Caudate nucleus (tissue), 63 donors: ENCODE measurements at places on chromosomes 6 and 20.

- peak; percentile 45 for DNase-seq
Observed at GRCh38 chr6:138001750-138002349, 105.4 kb downstream of the PERP start.

DNA sequence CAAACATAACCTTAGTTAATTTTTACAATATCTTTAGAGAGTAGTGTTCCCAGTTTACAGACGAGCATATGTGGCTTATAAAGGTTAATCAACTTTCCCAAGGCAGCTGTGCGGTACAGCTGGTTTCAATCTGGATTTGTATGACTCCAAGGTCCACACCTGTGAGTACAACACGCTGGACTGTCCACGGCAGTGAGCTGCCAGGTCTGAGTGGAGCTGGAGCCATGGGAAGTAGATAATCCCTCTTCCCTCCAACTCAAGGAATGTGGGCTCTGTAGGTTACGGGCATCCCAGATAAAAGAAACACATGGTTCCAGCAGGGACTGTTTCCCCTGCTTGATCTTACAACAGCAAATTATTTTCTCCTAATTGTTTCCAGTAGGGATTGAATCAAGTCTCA lies 102.2 kb downstream of the SOD2 start:
- no peak for DNase-seq

DNA sequence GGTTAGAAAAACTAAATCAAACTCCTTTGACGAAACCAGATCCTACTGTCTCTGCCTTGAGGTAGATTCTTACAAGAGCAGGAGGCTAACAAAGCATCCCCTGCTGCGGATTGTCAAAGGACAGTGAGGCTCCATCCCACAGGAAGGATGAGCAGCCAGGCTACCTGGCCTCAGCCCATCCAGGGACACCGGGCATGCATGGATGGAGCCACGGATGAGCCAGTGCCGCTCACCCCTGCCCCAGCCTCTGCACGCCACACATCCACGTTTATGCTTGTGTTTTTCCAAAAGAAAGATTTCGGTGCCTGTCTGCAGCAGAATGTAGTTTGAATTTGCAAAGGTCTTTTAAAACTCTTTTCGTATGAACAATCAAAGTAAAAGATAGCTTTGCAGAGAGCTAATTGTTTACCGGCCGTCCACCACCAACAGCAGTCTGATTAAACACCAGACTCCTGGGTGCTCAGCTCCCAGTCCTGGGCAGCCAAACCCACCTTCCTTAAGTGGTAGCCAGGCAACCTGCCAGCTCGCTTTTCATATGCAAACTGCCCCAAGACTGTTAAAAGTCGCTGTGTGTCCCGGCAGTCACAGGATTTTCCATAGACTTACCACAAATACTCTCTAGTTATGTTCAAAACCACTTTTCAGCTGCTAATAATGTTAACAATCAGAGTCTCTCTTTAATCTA lies 999 bp downstream of the THBS2 start:
- DNase-seq: no peak

DNA sequence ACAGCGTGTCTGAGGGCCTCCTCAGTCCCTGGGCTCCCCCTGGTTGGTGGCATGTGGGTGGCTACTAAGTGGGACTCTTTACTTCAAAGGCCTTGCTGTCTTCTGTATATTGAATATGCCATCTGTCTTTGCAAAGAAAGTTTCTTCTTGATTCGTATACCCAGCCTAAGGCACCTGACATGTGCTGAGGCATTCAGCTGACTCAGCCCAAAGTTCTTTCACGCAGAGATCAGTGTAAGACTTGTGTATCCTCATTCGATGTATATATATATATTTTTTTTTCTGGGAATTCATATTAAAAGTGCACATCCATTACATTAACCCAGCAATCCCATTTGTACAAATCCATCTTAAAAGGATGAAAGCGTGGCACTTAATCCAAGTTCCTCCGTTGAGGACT lies 115.1 kb upstream of the PMEPA1 start:
- no peak for DNase-seq

DNA sequence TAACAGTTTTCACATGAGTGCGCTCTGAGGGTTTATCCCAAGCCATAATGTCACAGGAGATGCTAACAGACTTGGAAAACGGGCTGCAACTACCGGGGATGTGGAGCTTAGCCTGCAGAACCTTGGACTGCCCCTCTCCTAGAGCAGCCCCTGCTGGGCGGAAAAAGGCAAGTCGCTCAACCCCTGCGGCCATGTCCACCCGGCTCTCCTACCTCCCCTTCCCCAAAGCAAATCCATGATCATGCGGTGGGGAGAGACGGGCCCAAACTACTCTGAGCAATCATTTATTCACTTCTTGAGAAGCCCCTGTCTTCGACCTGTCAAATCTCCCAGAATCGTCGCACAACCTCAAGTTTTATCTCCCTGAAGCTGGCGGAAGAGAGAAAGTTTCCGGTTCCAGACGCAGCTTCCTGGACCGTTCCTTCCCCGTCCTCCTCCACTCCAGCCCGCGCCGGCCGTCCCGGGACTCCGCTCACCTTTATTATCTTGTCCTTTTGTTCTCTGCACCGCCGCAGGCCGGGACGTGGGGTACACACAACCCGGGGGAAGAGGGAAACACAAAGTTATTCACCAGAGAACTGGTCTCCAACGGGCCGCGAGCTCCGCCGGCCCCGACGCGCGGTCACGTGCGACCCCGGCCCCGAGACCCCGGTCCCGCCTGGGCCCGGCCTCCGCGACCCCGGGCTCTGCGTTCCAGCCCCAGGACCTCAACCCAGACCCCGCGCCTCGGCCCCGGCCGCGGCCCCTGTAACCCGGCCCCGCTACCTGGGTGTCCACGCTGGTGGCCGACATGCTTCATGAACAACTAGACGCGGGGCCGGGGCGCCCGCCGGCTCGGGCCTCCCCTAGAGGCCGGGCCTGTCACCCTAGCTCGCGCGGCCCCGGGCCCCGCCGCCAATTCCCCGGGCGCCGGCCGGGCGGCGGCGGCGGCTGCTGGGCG lies 560 bp downstream of the YTHDF1 start:
- no peak for DNase-seq

- DNase-seq: no peak
Observed at GRCh38 chr20:37852666-37853065, 50.3 kb upstream of the VSTM2L start.

GRCh38 chr6:138287144-138287955 lies 69.1 kb upstream of the PBOV1 start:
- DNase-seq: no peak

GRCh38 chr20:33431797-33432381 lies 11.7 kb downstream of the SNTA1 start:
- DNase-seq: peak; percentile 43

DNA sequence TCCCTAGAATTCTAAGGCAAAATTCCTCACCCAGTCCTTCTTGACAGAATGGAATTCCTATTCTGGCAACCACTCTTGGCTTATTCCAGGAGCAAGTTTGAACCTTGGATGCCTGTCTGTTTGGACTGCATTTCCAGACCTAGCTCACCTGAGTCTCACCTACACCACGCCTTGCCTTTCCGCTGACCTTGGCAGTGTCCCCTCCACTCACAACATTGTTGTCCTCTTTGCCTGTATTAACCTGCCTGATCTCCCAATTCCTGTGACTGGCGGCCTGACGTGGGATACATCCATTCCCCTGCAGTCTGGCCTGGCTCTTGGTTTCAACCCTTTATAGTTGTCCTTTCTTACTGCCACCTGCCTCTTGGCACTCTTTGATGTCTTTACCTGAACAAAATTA lies 281.4 kb upstream of the SOX4 start:
- DNase-seq: no peak

DNA sequence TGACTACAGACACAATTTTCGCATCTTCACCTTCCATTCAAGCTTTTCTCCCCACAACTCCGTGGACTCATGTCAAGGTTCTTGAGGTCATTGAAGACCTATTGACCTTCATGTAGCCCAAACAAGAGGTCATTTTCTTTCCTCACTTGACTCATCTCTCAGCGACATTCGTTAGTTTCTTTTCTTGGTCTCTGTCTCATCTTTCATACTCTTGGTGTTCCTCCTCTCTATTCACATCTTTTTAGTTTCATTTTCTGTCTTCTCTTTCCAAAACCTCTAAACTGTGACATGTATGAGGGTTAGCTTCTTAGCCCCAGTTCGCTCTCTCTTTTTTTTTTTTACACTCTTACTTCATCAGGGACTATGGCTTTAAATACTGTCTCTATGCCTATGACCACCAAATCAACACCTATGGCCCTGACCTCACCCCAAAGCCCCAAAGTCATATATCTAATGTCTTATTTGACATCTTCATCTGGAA lies 128.6 kb upstream of the BACH2 start:
- no peak for DNase-seq

- no peak for DNase-seq
Observed at GRCh38 chr6:108163267-108163643, 2.6 kb upstream of the NR2E1 start.

- DNase-seq: no peak
Observed at GRCh38 chr6:79250107-79250514, 15.6 kb upstream of the HMGN3 start.

DNA sequence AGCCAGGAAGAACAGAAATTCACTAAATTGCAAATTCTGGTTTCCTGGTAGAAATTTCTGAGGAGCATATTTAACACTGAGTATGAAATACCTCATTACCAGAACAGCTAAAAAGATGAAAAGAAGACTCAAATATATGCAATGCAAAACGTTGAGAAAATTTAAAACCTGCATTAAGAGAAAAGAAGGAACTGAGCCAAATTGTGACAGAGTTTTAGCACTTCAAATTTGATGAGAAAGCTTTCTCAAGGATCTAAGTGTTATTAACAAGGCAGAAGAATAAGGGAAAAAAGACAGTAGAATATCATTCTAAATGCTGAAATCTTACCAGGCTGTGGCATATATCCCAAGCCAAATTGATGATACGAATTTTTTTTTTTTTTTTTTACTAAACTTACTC lies 443.0 kb downstream of the COL12A1 start:
- no peak for DNase-seq

GRCh38 chr6:53055873-53056272 lies 9.3 kb upstream of the FBXO9 start:
- no peak for DNase-seq

DNA sequence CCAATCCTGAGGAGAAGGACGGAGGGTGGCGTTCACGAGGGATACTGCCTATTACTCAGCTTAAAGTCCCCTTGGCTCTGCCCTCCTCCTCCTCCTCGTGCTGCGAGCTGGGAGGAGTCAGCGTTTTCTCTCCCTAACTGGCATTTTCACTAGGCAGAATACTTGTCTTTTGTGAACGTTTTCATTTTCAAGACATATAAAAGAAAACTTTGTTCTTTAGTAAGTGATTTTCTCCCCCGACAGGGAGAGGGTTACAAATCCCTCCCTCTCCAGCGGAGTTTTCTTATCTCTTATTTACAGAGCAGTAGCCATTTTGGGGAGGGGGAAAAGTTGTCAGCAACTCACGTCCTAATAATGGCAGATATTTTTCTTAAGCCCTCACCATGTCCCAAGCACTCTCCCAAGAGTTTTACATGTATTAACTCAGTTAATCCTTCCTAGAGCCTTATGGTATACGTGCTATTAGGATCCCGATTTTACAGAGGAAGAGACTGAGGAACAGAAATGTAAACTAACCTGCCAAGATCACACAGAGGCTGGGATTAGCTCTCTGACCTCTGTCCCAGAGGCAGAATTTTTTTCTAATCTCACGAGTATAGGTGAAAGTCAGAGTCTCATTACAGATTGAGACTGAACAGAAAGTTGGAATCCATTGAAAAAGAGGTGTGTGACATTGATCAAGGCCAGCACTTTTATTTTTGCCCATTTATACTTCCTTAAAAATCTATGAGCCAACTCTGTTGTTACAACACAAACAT lies 30.0 kb upstream of the ZNF217 start:
- DNase-seq: no peak

DNA sequence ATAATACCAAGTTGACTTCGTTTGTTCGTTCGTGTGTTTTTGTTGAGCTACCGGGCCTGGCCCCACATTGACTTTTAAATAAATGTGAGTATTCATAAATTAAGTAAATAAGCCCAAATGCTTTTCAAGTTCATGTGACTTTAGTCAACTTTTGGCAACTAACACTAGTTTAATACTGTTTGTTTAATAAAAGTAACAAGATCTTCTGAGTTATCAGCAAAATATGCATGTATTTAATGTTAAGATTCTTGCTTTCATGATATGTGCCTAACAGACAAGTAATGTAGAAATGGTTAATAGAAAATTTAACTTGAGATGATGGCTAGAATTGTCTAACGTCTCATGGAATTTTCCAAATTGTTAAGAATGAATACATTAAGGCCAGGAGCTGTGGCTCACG lies 38.7 kb upstream of the ECI2 start:
- DNase-seq: no peak

GRCh38 chr6:21856844-21857243 lies 263.3 kb downstream of the SOX4 start:
- DNase-seq: no peak

GRCh38 chr6:29747688-29748250 lies 24.5 kb downstream of the HLA-F start:
- DNase-seq: no peak

- DNase-seq: no peak
Observed at GRCh38 chr6:108921547-108922361, 73.5 kb downstream of the ARMC2 start.

DNA sequence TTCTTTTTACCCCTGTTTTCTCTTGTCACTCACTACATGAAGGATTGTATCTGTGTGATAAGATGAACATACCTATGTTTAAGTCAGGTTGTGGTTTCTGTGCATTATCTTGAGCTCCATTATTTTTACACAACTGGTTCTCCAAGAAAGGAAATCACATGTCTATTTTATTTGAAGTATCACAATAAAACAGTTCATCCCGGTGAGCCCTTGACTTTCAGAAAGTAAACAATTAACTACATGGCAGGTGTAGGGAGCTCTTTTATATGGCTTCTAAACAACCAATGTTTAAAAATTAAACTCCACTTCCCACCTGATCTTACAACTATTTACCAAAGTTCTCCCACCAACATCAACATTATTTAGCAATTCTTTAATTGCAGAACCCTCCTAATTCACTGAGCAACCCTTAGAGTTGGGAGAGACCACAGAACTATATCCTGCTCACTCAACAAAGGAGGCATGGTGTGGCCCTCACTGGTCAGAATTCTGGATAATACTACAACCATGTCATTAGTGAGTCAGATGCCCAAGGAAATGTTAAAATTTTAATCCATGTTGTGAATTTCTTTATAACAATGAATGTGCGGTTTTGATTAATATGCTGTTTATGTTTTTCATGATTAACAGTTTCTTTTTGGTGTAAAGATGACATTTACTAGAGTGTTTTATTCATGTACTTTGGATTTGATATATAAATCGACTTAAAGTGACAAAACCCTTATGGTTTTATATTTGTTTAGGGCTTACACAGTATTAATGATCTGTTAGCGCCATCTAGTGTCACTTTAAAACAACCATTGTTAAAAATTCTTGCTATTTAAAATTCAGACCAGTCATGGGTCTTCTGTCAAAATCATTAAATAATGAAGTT lies 50.0 kb upstream of the SCGN start:
- no peak for DNase-seq
